T-helper 2 cell treated with Interferon-gamma antibody and Interleukin-4, amounts not matched to agents 5 μg/mL and 100 μg/mL, for 36 hours (primary cell): ENCODE measurements at places on chromosomes 13 and 19.

DNA sequence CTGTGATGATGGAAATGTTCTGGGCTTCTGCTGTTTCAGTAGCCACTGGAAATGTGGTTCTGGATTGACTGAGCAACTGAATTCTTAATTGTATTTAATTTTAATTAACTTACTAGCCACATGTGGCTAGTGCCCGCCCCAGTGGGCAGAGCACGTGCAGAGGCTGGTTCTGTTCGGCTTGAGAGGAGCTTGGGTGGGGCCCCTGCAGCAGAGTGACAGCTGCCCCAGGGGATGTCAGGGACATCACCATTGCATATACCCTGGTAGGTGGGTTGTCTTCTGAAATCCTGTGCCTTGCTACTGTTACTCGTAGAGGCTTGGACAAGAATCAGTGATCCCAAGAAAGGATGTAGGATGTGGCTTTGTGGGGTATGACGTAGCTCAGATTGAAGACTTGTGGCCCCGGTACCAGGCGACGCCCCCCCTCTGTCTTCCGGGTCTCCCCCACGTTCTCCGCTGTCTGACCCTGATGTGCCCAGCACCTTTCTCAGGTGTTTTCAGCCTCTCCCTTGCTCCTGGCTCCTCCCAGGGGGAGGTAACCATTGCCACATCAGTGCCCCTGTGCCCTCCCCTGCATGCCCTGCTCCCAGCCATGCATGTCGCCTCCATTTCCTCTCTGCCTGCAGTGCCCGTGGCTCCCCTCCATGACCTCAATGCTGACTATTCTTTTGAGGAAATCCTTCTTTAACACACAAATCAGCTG lies 102.6 kb upstream of the RNF113B start:
- DNase-seq = no peak

- DNase-seq = no peak
Observed at GRCh38 chr19:39816287-39817048, 17.5 kb downstream of the DYRK1B start.

- DNase-seq = no peak
Observed at GRCh38 chr13:26425443-26426358, 131.8 kb upstream of the WASF3 start.

DNA sequence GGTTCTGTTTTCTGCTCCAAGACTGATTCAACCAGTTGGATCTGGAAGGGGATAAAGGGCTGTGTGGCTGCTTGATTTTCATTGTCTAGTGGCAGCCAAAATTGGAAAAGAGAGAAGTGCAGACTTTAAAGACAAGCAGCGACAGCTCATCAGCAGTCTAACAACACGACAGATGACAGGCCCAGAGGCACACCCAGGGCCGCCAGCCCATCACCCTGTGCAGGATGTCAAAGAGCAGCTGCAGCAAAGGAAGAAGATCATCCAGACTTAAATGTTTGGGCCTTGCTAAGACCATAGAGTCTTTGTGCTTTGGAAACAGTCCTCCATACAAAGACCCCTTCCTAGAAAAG lies 421.0 kb upstream of the KLF12 start:
- DNase-seq = no peak

DNA sequence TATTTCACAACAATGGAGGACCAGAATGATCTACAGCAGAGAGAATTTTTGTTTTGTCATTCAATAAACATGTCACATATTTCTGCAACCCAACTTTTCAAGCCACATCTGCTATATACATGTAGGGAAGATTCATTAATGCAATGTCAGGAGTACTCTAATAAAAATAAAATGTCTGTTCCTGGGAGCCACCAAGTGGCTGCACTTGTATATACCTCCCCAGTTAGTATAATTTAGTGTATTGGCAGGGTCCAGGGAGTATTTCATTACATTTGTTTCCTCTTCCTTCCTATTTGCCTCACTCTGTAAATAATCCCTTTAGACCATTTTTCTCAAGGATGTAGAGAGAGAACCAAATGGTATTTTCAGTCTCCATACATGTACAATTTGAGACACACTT lies 1169.0 kb downstream of the DIAPH3 start:
- no peak for DNase-seq

GRCh38 chr19:28884786-28885476 lies 328.0 kb downstream of the UQCRFS1 start:
- DNase-seq = no peak

- DNase-seq = no peak
Observed at GRCh38 chr19:2326699-2327360, 1.6 kb downstream of the LSM7 start.

DNA sequence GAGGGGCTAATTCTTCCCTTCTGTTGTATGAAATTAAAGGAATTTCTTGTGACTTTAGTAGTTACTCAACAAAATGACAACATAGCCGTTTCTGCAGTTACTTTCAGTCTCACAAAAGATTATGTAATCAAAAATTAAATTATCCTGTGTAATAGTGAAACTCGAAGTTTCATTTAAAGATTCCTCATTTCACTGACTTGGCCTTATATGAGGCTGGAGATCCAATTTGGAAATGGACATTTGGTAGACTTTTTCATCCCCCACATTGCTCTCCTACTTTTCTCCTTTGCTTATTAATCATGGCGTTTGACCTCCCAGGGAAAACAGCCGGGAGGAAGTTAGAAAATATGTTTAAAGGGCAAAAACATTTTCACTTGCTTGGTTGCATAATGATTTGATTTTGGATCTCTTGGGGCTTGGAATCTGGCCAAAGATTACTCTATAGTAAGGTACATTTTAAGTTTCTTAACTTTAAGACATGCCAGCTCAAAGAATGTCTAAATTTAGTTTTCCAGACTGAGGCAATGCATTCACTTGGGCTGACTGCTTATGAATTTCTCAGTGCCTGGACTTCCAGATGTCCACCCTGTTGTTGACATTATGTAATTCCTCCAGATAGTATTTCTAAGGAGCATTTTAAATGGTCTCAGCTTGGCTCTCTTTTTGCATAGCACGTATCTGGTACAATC lies 1364.9 kb upstream of the MIR17HG start:
- DNase-seq = no peak

GRCh38 chr19:11963566-11964355 lies 1.1 kb upstream of the ZNF763 start:
- peak; percentile 58 for DNase-seq

GRCh38 chr13:27339299-27339698 lies 68.7 kb downstream of the RASL11A start:
- DNase-seq = peak; percentile 12

GRCh38 chr13:30572859-30573275 lies 44.9 kb upstream of the USPL1 start:
- DNase-seq = no peak

DNA sequence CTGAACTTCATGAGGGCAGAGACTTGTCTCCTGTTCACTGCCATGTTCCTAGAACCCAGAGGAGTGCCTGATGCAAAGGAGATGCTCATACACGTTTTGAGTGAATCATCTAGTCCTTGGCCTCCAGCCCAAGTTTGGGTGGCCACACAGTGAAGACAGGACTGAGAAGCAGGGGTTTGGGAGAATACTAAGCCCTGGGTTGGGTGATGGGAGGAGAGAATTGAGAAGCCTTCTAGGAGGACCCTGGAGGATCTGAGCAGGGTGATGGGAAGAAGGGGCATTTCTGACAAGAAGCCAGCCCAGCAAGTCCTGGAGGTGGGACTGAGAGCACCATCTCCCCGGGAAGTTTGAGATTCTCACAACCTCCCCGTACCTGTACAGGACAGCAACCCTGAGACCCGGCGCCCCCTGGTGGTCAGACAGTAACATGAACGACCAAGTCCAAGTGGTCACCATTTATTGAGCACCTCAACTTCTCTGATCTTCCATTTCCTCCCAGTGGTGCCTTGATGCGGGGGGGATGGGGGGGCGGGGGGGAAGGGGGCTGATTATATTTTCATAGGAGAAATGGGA lies 11.0 kb downstream of the CTU1 start:
- peak; percentile 49 for DNase-seq

DNA sequence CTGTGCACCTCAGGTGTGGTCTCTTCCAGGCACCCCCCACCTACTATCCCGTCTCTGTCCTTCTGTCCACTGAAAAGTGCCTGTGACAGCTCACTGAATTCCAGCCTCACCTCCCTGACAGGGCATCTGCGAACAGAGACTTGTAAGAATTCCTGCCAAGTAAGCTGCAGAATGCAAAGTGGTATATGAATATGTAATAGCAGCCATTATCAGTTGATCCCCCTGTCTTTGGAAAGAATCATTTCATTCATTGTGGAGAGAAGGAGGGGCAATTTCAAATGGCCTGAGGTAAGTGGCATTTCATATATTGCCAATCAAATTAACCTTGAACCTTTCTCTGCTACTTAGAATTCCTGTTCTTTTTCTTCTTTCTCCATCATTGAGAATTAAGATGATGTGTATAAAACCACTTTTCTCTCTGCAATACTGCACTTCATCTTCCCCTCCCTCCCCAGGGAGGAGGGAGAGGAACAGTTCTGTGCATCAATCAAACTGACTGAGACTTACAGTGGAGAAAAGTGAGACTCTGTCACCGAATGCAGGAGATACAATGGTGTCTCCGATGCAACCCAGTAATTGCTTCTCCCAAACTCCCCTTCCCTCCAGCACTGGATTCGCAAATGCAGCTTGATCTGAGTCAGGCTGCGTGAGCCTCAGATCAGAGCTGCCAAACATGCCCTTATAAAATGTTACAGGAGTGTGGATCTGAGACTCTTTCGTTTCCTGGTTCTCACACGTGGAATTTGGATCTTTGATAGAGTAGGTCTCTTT lies 91.7 kb downstream of the SLC10A2 start:
- DNase-seq = no peak

DNA sequence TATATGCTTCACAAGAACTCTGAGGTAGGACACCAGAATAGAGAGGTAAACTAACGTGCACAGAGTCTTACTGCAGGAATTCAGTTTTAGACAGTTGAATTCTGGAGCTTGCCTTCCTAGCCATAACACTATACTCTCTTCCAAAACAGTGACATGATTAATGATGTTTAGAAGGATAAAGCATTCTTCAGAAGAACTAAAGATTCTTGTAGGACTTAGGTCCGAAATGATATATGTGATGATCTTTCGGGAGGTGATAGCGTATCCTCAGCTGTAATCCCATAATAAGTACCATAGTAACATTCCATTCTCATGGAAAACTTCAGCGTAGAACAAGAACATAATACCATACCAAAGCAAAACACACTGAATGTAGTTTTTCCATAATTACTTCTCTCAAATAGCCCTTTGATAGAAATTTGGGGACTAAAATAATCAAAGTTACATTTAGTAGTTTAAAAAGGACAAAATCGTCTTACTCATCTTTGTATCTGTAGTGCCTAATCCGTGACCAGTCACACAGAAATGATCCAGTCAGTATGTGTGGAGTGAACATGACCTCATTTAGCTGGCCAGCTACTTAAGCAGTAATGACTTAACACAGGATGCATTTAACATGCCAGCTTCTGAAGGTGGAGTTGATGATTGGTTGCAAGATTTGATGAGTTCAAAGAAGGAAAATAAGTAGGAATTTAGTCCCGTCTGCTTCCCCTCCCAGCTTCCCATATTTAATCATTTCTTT lies 38.4 kb downstream of the PIBF1 start:
- DNase-seq = no peak
